ENCODE measurements at places on chromosomes 3 and 15. TPM values are rescaled to one million over a fixed set of nuclear protein-coding genes. Genes with fewer than 3 reads are reported as not detected.

PPP2R3A gene
- 0.33 TPM for total RNA-seq

SLC26A6 gene
- total RNA-seq, result 52.4 TPM

LIPC gene
- total RNA-seq, result not detected

ABTB1 gene
- 14.8 TPM for total RNA-seq

APOD gene
- total RNA-seq, result 0.48 TPM

NSUN3 gene
- 16.2 TPM for total RNA-seq

CRABP1 gene
- total RNA-seq, result not detected

CFAP100 gene
- not detected for total RNA-seq

UACA gene
- total RNA-seq, result 4.1 TPM

GRCh38 chr3:134749802-134750553 is 45.1 kb upstream of the EPHB1 start:
- H3K27me3 ChIP-seq, result peaks cover 3% of the 10 kb centered on the region
- H3K27ac ChIP-seq, result no peak overlapping the region
- H3K4me3 ChIP-seq, result no peak overlapping the region

DNA sequence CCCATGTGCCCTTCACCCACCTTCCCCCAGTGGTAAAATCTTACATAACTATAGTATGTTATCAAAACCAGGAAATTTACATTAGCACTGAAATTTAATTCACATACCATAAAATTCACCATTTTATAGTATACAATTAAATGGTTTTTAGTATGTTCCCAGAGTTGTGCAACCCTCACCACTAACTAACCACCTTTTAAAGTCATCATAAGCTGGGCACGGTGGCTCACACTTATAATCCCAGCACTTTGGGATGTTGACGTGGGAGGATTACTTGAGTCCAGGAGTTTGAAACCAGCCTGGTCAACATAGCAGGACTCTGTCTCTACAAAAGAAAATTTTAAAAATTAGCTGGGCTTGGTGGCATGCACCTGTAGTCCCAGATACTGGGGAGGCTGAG is 13.7 kb downstream of the FRMD5 start:
- H3K4me3 ChIP-seq, result no peak overlapping the region
- DNase-seq, result no peak
- no peaks in the 10 kb centered on the region for H3K36me3 ChIP-seq
- H3K27ac ChIP-seq, result no peak overlapping the region
- no peaks in the 10 kb centered on the region for H3K4me1 ChIP-seq

GRCh38 chr3:124814620-124815421 is 72.3 kb downstream of the ITGB5 start:
- no peaks in the 10 kb centered on the region for H3K4me1 ChIP-seq
- DNase-seq, result no peak
- no peaks in the 10 kb centered on the region for H3K36me3 ChIP-seq
- H3K27me3 ChIP-seq, result peaks cover 4% of the 10 kb centered on the region
- H3K27ac ChIP-seq, result no peak overlapping the region
- no peak overlapping the region for H3K4me3 ChIP-seq

- no peaks in the 10 kb centered on the region for H3K27me3 ChIP-seq
- peaks cover 26% of the 10 kb centered on the region for H3K36me3 ChIP-seq
- no peak overlapping the region for H3K27ac ChIP-seq
- peaks cover 25% of the 10 kb centered on the region for H3K4me1 ChIP-seq
- H3K4me3 ChIP-seq, result no peak overlapping the region
Observed at GRCh38 chr15:72749700-72750099, 33.9 kb downstream of the ADPGK start.

GRCh38 chr3:156551261-156551660 is 3.7 kb downstream of the SSR3 start:
- peaks cover 64% of the 10 kb centered on the region for H3K4me1 ChIP-seq
- peaks cover 57% of the 10 kb centered on the region for H3K36me3 ChIP-seq
- H3K27ac ChIP-seq, result no peak overlapping the region

DNA sequence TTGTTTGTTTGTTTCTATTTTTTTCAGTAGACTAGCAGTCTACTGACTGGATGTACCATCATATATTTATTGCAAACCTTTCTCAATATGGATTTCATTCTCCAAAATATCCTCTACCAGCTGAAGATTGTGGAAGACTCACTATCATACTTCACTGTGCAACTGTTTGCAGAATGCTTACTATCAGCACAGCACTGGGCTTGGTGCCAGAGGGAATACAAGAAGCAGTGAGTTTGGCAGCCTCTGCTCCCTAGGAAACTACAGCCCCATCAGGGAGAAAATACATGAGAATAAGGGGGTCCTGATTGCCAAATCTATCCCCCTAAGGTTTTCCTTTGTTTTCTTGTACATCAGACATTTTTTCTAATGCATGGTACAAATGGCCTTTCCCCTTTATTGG is 27.5 kb downstream of the AQP9 start:
- no peaks in the 10 kb centered on the region for H3K36me3 ChIP-seq
- DNase-seq, result no peak
- no peaks in the 10 kb centered on the region for H3K4me1 ChIP-seq
- no peak overlapping the region for H3K27ac ChIP-seq
- H3K4me3 ChIP-seq, result no peak overlapping the region

DNA sequence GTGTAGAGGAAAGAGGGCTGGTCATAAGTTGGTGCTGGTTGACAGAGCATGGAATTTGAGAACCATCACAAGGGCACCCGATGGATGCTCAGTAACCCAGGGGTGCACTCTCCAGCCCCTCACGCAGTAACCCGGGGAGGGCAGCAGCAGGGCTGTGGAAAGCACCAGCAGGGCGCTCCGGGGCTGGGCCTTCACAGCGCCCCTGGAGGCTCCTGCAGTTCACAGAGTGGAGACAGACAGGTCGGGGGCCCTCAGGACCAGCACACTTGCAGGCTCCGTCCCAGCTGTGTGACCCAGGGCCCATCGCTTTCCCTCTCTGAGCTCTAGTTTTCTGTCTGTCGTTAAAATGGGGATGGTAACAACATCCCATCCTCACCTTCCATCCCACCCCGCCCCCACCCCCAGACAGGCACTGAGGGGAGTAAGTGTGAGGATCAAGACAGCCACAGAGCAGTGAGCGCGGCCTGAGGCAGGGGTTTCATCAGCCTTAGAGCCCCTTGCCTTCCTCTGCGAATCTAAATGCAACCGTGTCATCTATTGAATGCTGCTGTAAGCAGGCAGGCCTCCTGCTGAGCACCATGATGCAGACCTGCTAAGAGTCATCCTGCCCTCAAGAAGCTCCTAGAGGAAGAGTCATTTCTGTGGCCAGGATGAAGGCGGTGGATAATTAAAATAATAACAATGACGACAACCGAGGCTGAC is 90.2 kb upstream of the LINGO1 start:
- no peak overlapping the region for H3K27ac ChIP-seq
- H3K4me1 ChIP-seq, result no peaks in the 10 kb centered on the region
- H3K27me3 ChIP-seq, result peaks cover 6% of the 10 kb centered on the region
- H3K36me3 ChIP-seq, result no peaks in the 10 kb centered on the region
- H3K4me3 ChIP-seq, result no peak overlapping the region
- no peak for DNase-seq

DNA sequence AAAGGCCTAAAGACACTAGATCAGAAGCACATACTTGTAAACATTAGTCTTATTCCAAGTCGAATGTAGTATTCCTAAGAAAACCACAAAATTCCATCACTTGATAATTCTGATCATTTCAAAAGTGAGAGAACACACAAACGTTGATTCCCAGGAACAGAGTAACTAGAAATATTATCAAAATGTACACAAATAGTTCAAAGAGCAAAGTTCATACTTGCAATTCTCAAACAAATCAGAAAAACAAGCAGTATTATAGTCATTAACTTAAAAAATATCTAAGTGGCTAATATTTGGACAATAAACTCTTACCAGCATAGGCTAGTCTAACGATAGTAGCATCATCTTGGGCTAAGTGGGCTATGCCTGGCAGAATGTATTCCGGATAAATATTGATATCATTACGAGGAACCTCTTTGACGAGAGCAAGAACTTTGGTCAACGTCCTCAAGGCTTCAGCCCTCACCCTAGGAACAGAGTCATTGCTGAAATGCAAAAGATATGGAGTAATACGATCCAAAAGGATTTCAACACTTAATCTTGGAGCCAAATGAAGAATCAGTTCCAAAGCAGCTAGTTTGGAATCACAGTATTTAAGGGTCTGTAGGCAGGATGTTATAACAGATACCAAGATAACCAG is 13.3 kb downstream of the PIK3R4 start:
- H3K4me3 ChIP-seq, result no peak overlapping the region
- H3K4me1 ChIP-seq, result peaks cover 16% of the 10 kb centered on the region
- no peak overlapping the region for H3K27ac ChIP-seq
- H3K36me3 ChIP-seq, result peaks cover 27% of the 10 kb centered on the region
- no peak for DNase-seq
- H3K27me3 ChIP-seq, result no peaks in the 10 kb centered on the region

- H3K4me1 ChIP-seq, result no peaks in the 10 kb centered on the region
- H3K36me3 ChIP-seq, result peaks cover 5% of the 10 kb centered on the region
- H3K4me3 ChIP-seq, result no peak overlapping the region
- no peaks in the 10 kb centered on the region for H3K27me3 ChIP-seq
- no peak overlapping the region for H3K27ac ChIP-seq
Observed at GRCh38 chr3:119653876-119654275, 6.5 kb downstream of the POPDC2 start.

DNA sequence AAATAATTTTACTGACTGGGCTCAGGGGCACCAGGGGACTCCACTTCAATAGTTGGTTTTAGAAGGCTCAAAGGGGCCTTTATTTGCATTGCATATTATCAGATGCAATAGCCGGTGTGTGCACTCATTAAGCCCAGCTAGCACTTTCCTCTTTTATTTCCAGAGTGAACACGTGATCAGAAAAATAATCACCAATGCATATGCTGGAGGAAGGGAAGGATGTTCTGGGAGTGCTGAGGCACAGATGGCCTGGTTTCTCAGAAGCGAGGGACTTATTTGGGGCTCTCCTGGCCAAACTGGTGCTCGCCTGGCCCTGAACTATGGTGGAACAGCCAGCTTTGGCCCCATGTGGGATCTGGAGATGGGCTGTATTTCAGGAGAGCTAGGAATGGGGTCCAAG is 60.4 kb upstream of the SEC13 start:
- H3K4me3 ChIP-seq, result no peak overlapping the region
- no peaks in the 10 kb centered on the region for H3K36me3 ChIP-seq
- H3K4me1 ChIP-seq, result no peaks in the 10 kb centered on the region
- peaks cover 6% of the 10 kb centered on the region for H3K27me3 ChIP-seq
- no peak overlapping the region for H3K27ac ChIP-seq
